ENCODE measurements at places on chromosomes 13 and 19.

GRCh38 chr13:67043901-67044300, 186.2 kb downstream of the PCDH9 start:
- DNase-seq: no peak

DNA sequence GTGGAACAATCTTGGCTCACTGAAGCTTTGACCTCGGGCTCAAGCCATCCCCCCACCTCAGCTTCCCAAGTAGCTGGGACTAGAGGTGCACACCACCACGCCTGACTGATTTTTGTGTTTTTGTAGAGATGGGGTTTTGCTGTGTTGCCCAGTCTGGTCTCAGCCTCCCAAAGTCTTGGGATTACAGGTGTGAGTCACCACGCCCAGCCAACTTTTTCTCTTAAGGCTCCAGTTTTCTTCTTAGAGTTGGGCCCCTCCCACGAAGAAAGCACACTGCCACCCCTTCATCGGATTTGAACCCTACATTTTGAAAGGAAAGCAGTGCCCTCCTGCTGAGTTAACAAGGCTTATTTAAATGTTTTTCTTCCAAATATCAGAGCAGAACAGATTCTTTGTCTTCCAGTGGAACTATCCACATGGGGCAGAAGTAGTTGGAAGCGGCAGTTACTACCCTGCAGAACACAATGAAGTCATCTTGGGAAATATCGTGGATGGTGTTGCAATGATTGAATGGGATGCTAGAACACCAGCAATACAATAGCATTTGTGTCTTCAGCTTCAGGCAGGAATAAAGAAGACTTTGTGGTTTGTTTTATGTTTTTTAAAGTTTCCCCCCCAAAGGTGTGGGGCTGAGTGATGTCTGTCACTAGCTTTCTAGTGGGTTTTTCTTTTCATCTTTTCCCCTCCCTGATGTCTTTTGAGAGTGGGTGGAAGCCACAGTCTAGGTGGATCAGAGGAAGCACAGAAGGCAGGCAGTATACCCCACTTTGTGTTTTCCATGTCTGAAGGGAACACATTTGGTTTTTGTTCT, 8.9 kb downstream of the ACTN4 start:
- no peak for DNase-seq

GRCh38 chr13:43537124-43537523, 249.6 kb downstream of the ENOX1 start:
- no peak for DNase-seq

DNA sequence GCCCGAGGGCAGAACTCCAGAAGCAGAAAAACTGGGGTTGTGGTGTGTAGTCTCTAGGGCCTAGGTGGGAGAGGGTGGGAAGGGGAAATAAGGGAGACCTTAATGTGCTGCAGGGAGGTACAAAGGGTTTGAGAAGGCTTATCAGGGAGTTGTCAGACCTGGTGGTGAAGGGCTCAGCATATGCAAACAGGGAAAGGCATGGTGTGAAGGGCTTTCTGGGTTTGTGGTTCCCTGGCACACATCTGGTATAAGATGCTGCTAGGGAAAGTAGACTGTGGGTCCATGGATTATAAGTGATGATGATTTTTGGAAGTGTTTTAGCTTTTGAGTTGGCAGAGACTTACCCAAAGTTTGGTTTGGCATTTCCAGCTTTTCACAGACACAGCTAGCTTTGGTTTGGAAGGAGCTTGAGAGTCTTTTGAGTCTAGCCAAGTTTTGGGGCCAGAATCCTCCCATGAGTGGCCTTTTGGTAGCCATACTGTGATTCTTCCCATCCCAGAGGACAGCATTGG, 2.2 kb downstream of the TRIM28 start:
- no peak for DNase-seq

GRCh38 chr19:21940684-21941083, 70.1 kb downstream of the ZNF208 start:
- DNase-seq: no peak

DNA sequence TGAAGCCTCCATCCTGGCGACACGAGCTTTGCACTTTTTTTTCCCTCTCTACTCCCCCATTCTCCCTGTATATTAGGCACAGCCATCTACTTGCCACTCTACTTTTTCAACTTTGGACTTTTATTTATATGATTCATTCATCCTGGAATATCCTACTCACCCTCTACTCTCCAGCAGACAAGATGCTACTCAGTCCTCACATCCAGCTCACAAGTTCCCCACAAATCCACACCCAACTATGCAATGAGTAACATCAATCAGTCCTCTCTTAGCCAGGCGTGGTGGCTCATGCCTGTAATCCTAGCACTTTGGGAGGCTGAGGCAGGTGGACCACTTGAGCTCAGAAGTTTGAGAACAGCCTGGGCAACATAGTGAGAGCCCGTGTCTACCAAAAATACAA, 23.9 kb upstream of the URAD start:
- DNase-seq: no peak

DNA sequence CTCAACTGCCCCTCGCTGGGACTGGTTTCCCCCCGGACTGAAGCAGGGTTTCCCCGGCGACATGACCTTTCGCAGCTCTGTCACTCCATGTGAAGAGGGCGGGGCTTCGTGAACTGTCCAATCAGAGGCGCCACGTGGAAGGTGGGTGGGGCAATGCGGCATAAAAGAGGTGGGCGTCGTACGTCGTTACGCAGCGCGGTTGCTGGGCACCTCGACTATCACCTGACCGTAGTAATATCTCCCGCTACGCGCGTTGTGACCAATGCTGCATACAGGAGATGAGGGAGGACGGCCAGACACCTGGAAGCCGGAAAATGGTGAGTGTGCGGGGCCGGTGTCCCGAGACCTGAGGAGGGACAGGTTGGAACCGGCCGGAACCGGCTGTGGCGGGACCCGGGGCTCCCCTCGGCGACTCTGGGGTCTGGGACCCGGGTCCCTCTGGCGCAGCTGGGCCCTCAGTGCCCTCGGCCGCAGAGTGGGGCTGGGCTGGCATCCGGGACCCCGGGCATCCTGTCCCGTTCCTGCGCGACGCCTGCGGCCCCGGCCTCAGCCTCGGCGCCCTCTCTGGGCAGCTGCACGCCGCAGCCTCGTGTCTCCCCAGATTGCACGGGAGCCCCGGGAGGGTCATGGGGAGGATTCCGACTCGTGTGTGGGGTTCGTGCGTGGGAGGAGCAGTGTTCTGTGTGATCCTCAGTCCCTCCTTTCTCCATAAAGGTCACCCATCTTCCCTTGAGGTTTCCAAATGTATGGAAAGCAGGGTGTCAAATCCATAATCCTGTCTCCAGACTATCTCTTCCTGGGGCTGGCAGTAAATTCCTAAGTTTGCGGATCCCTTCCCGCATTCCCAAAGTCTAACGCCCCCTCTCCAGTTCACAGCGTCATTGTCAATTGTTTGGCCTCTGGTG, 32.2 kb downstream of the ZNF136 start:
- DNase-seq: peak; percentile 74

DNA sequence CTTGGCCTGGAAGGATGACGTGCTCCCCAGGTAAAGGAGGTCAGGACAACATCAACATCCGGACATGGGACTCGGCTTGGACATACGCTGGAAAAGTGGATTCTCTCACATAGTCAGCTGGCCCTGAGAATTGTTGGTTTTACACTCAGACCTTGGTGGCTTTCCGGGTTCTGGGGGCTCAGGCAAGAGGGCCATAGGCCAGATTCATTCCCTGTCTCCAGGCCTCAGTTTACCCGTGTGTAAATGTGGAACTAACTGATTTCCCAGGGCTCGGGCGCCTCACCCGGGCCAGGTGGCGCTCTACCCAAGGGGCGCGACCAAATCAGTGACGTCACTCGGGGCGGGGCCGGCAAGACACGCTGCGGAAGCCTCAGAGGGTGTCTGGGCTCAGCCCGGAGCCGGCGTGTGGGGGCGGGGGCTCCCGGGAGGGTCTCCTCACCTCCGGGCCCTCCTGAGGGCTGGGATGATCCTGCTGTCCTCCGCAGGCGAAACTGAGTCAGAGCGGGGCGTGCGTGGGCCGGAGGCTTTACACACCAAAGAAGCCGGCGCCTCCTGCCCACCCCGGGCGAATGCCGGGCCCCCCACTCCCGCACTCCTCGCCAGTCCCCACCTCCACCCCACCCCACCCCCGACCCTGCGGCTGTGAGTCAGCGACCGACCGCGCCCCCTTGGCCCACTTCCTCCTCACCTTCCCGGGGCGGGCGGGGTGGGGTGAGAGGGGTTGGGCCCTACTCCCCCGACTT, 862 bp upstream of the VASP start:
- peak; percentile 96 for DNase-seq

- no peak for DNase-seq
Measured at GRCh38 chr19:43499042-43499441, 5.5 kb downstream of the PHLDB3 start.

DNA sequence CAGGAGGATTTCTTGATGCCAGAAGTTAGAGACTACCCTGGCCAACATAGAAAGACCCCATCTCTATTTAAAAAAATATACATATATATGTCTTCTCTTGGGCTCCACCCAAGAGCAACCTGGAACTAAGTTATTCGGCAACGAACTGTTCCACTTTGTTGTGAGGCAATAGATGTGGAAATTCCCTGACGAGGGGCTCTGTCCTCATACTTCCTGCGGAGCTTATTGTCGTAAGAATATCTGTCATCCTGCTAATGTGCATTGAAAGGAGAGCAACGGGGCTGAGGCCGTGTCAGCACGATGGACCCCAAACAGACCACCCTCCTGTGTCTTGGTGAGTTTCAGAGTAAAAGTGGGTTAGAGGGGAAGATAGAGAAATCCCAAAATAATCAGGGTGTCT, at the start of gene FCAR:
TSS of gene FCAR (plus strand) at position 246 of the 400 bp plus-strand sequence. CDS start at position 301, 55 bp downstream.
- DNase-seq: no peak

GRCh38 chr13:101755228-101755887, 302.9 kb downstream of the ITGBL1 start:
- no peak for DNase-seq

- no peak for DNase-seq
Measured at GRCh38 chr19:9799162-9799561, 19.7 kb downstream of the FBXL12 start.

DNA sequence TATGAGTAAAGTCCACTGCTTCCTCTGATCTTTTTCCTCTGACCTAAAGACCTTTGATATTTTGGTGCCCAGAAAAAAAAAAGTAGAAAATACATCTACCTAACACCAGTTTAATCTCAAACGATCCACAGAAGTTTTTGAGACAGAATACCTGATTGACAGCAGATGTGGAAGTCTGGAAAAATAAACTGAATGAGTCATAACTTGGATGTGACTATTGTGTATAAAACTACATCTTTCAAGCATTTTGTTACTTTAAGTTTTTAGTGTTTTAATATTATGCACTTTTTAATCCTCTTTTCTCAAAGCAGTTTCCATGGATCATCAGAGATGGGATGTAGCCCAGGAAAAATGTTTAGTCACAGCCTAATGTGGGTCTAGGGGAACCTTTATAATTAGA, 216.1 kb downstream of the SLITRK1 start:
- no peak for DNase-seq

All from CD4-positive, alpha-beta T cell treated with Interferon alpha-2 for 1 hour (primary cell).